Fibroblast of lung (primary cell): ENCODE measurements at places on chromosomes 3 and 15.

DNA sequence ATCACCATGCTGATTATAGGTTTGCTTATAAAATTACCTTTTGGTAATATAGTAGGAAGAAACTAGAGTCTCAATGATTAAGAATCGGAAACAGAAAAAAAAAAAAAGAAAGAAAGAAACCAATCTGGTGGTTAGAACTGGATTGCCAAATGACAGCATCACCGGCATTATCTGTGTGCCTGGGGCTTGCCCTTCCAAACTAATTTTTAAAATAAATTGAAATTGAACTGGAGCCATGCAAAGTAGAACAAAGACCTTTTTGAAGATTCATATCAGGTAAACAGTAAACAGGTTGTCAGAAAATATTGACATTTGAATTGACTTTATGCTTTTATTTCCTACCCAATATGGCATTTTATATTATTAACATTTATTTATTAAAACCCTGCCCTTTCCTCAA lies 11.2 kb upstream of the CPB1 start:
- no peak for DNase-seq

- peak; percentile 19 for DNase-seq
Observed at GRCh38 chr3:107315141-107315540, 62.1 kb upstream of the CCDC54 start.

GRCh38 chr3:33786565-33787327 lies 11.7 kb upstream of the PDCD6IP start:
- DNase-seq: peak; percentile 41

- peak; percentile 47 for DNase-seq
Observed at GRCh38 chr15:89817701-89818280, 3.1 kb upstream of the ANPEP start.

DNA sequence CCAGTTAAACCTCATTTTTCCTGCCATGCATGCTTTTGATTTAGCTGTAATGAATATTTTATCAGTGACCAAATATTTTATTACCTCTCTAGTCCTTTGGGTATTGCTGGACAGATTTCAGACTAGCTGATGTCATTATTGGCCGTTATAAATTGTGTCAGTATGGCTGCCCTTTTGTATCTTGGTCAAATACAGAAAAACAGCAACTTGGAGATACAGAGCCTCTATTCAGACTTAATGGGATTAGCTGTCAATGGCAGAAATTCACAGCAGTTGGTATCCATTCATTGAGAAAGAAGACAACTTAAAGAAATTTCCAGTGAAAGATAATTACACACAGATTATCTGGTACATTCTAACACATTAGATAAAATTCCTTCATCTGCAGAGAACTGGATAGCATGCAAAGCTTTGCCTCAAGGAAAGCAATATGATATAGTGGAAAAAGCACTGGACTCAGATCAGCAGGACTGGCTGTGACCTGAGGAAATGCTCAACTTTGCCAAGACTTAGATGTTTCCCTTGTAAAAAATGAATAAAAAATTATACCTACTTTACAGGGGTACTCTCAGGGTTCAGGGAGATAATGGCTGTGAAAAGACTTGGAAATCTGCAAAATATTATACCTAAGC lies 20.8 kb downstream of the COL6A6 start:
- DNase-seq: no peak

DNA sequence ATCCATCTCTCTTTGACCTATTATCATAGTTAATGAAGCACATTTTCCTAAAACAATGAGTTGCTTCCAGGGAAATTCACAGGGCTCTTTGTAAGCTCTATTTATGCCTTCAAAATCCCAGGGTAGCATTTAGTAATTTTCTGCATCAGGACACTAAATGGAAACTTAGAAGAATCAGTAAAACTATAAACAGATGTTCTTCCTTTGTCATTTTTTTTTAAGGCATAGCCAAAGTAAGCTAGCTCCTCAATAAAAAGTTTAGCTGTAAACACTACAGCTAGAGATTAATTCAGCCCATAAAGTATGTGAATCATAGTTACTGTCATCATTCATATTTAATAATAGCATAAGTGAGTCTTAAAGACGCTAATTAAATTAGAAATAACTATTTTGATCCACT lies 79.3 kb downstream of the RPL22L1 start:
- no peak for DNase-seq

DNA sequence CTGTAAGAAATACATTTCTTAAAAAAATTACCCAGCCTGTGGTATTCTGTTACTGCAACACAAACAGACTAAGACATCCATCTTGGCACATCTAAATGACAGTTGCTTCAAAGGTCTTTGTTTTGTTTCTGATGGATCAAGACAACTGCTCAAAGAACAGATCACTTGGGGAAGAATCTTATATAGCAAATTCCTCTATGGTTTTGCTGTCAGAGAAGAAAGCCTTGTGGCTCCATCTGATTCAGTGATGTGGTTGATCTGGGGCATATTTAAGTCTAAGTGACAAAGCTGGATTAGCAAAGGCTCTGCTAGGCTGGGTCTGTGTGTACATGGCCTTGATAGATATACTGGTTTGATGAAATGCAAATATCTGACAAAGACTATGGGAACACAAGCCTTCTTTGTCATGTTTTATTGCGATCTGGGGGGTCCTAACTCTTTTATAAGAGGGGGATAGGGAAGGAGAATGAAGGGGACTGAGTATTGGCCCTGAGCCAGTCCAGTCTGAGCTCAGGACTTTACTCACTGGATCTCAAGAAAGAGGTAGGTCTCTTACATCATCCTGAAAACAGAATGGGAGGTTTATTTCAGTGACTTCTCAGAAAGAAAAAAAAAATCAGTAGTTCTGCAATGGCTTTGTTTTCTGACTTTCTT lies 14.3 kb upstream of the LIMD1 start:
- DNase-seq: no peak

- DNase-seq: no peak
Observed at GRCh38 chr15:51374131-51374530, 32.7 kb downstream of the GLDN start.

DNA sequence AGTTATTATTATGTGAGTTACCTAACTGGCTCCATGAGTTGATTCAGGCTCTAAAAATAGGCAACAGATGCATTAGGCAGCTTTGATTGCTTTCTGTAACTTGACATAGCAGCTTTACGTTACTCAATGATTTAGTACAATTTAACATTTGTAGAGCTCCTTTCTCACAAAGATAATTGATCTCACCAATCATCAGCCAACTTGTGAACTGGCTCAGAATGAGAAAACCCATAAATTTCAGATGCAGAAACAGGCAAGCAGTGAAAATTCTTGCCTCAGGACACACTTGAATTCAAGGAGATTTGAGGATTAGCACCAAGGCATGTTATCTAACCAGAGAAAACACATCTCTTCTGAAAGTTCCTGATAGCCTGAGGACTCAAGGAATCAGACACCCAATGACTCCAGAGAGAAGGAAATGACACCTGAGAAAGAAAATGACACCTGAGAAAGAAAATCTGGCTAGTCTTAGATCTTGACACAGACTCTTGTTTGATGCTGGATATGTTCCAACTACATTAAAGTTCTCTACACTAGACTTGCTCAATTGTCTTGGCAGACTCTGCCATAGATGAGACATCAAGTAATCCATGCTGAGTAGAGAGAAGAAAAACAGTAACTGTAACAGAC lies 315.1 kb upstream of the CBLB start:
- DNase-seq: peak; percentile 82

DNA sequence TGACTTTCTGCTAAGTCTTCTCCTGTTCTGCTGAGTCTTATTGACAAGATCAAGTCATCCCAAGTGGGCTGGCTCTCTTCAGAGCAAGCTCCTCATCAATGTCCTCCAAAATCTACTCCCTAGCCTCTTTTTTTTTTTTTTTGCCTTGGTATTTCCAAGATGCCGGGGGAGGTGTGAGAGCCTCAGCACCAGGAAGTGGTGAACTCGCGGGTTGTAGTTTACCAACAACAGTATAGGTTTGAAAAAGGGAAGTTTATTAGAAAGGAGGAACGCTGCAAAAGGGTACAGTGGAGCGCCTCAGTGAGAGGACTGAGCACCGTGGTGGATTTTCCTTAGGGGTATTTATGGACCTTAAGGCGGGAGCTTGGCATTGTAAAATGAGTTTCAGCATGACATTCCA lies 94.3 kb upstream of the SGO1 start:
- no peak for DNase-seq

DNA sequence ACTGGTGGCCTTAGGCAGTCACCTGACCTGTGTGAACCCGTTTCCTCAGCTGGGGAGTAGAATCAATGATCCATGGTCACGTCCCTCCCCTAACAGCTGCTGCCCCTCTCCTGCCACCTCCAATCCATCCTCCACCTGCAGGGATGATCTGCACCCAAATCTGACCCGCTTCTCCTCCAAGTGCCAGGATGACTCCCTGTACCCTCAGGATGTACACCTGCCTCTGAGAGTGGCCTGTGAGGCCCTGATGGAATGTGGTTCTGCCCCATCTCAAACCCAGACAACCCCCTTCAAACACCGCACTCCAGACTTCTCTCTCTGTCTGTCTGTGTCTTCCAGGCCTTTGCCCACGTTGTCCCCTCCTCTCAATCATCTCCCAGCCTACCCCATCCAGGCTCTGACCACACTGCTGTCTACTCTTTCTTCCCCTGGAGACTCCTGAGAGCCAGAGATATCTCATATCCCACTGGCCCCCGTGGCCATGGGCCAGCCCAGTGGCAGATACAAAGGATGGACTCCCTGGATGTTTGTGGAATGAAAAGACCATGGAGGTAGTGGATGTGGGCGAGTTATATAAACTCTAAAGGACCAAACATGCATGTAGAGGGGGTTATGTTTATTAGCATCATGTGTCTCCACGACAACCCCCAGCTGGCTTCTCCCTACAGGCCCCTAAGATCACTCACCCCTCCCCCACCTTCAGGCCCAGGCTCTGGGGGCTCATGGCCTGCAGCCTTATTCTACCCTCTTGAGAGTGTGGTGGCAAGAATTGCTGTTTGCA lies 84.9 kb downstream of the SMAD6 start:
- DNase-seq: no peak

GRCh38 chr3:101944308-101944707 lies 95.0 kb downstream of the NFKBIZ start:
- no peak for DNase-seq

GRCh38 chr15:42595626-42596240 lies 20.3 kb downstream of the STARD9 start:
- no peak for DNase-seq
